ENCODE measurements at places on chromosomes 4 and X. TPM values are rescaled to one million over a fixed set of nuclear protein-coding genes. Genes with fewer than 3 reads are reported as not detected.

Gene MAOB
- polyA plus RNA-seq = 5.6 TPM

GRCh38 chrX:152025656-152026440 lies 51.4 kb upstream of the GABRE start:
- H3K27ac ChIP-seq = no peak overlapping the region
- H3K4me1 ChIP-seq = no peaks in the 10 kb centered on the region
- no peak overlapping the region for H3K4me3 ChIP-seq
- no peaks in the 10 kb centered on the region for H3K27me3 ChIP-seq
- no peak for DNase-seq
- no peaks in the 10 kb centered on the region for H3K36me3 ChIP-seq

- H3K27me3 ChIP-seq = no peaks in the 10 kb centered on the region
- H3K27ac ChIP-seq = no peak overlapping the region
- no peak overlapping the region for H3K4me3 ChIP-seq
- H3K4me1 ChIP-seq = no peaks in the 10 kb centered on the region
- DNase-seq = no peak
Observed at GRCh38 chrX:23832721-23833120, 49.7 kb downstream of the SAT1 start.

DNA sequence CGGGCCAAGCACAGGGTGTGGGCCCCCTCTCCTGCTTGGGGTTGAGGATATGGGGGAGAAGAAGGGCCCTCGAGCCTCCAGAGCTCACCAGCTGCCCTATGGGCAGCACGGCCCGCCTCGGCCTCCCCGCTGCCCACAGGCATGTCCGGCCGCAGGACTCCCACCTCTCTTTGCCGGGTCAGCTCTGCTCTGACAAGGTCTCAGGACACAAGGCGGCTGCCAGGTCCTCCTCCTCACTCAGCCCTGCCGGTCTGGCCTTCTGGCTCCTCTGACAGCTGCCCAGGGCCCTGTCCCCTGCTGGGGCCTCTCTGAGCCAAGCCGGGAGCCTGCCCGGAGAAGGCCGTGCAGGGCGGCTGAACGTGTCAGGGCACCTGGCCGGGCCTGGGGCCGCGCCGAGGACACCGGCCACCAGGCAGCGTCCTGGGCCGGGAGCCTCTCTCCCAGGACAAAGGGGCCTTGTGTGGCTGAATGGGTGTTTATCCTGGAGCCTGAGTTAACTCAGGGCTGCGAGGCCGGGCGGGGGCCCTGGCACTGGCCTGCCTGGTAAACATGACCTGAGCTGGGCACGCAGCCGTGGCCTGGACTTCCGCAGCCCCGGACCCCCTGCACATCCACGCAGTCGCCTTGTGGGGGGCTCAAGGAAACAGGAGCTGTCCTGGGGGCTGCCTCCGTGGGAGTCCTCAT lies 25.7 kb downstream of the TACC3 start:
- DNase-seq = no peak
- no peak overlapping the region for H3K27ac ChIP-seq
- H3K4me1 ChIP-seq = no peaks in the 10 kb centered on the region
- no peaks in the 10 kb centered on the region for H3K27me3 ChIP-seq
- no peak overlapping the region for H3K4me3 ChIP-seq

GRCh38 chr4:71141125-71141524 lies 147.7 kb downstream of the DCK start:
- no peaks in the 10 kb centered on the region for H3K4me1 ChIP-seq
- H3K4me3 ChIP-seq = no peak overlapping the region
- H3K36me3 ChIP-seq = no peaks in the 10 kb centered on the region
- H3K27ac ChIP-seq = no peak overlapping the region
- no peaks in the 10 kb centered on the region for H3K27me3 ChIP-seq
- DNase-seq = no peak

- H3K4me3 ChIP-seq = no peak overlapping the region
- H3K27me3 ChIP-seq = no peaks in the 10 kb centered on the region
- no peak overlapping the region for H3K27ac ChIP-seq
- H3K4me1 ChIP-seq = no peaks in the 10 kb centered on the region
- DNase-seq = no peak
- no peaks in the 10 kb centered on the region for H3K36me3 ChIP-seq
Observed at GRCh38 chr4:146343199-146343598, 128.9 kb downstream of the REELD1 start.

Gene VCX3A
- polyA plus RNA-seq = 0.08 TPM

Gene SMR3B
- not detected for polyA plus RNA-seq
